GM13977 (cell line): ENCODE measurements at places on chromosomes 13 and 19.

- DNase-seq: no peak
These were observed 2.3 kb downstream of the ZSCAN5A start for GRCh38 chr19:56312342-56312741.

DNA sequence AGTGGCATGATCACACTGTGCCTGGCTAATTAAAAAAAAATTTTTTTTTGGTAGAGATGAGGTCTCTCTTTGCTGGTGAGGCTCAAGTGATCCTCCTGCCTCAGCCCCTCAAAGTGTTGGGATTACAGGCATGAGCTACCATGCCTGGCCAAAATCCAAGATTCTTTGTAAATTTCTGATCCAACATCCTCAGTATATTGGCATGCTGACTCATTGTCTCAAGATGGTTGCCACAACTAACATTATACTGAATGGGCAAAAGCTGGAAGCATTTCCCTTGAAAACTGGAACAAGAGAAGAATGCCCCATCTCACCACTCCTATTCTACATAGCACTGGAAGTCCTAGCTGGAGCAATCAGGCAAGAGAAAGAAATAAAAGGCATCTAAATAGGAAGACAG is 100.0 kb downstream of the KLF5 start:
- no peak for DNase-seq

- no peak for DNase-seq
These were observed 897 bp downstream of the ETHE1 start for GRCh38 chr19:43525836-43526771.

- DNase-seq: no peak
These were observed 92.0 kb upstream of the WASF3 start for GRCh38 chr13:26465514-26465913.
